Stimulated activated naive CD4-positive, alpha-beta T cell treated with Interleukin-2 at 50 U/mL for 16 hours (primary cell): ENCODE measurements at places on chromosomes 6 and 20.

DNA sequence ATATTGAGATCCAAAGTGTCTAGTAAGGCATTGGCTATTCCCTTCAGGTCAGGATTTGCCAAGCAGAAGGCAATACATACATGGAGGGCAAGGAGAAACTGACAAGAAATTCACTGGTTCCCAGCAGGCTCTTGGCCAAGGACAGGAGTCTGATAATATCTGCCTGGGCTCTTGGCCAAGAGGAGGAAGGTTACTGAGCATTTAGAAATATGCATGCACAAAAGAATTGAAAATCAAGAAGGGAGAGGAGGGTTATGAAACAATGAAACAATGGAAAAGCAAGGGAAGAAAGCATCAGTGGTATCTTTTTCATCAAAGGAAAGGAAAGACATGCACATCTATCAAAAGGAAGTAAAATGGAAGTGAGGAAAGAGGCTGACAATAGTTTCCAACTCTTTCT lies 42.4 kb downstream of the ARHGAP18 start:
- no peak for DNase-seq

DNA sequence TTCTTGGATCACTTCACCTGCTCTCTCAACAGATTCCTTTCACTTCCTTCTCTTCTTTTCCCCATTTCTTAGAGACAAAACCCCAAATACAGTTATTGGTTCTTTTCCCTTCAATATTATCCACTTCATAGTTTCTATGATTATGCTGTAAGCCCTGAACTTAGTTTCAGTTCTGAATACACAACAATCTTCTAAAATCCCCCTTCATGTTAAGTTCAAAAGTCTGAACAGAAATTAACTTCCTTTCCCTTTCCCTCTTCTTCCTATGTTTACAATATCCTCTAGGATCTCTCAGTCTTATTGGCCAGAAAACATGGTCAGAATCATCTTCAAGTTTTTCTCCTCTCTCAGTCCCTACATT lies 57.7 kb downstream of the OGFRL1 start:
- DNase-seq, result no peak

GRCh38 chr20:50721881-50722281 lies 9.5 kb upstream of the PARD6B start:
- DNase-seq, result no peak

- no peak for DNase-seq
These were observed 67.5 kb upstream of the COL21A1 start for GRCh38 chr6:56314683-56315523.

DNA sequence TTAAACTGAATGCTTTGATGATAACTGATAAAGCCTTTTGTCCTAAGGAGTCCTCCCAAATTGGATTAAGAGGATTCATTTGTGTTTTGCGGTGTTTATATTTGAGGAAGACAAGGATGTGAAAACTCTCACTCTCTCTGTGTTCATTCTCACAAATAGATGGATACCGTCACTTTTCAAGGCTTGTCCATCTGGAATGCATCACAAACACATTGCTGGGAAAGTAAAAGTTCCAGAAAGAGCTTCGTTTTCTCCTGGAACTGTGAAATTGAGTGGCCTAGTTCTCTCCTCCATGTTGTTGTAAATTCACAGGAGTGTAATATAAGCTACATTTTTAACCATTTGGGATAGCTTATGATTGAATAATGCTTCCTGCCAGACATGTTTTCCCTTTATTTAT lies 581.6 kb upstream of the FLRT3 start:
- DNase-seq, result no peak

DNA sequence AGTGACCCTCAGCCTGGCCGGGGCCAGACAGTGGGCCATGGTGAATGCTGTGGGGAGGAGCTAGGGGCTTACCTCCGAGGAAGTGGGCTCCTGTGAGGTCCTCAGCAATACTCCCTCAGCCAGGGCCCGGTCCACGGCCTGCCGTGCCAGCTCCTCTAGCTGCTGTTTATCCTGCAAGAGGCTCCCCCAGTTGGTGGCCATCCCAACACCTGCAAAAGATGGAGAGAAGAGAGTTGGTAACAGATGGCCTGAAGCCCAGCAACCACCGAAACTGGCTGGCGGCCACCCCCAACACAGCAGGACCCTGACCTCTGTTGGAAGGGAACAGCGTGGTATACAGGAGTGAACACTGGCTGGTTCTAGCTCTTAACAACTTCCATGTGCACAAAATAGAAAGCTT lies 4.0 kb downstream of the GSS start:
- no peak for DNase-seq

DNA sequence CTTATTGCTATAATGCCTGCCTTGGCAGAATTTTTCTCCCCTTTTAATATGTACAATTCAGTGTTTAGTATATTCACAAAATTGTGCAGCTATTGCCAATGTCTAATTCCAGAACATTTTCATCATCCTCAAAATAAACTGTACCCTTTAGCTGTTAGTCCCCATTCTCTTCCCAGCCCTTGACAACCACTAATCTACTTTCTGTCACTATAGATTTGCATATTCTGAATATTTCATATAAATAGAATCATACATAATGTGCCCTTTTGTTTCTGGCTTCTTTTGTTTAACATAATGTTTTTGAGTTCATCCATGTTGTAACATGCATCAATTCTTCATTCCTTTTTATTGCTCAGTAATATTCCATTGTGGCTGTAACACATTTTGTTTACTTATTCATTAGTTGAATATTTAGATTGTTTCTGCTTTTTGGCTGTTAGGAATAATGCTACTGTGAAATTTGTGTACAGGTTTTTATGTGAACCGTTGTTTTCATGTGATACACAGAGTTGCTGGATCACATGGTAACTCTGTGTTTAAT lies 22.4 kb downstream of the STK4 start:
- no peak for DNase-seq

- no peak for DNase-seq
These were observed 559.5 kb upstream of the PTCHD4 start for GRCh38 chr6:48670546-48670945.

DNA sequence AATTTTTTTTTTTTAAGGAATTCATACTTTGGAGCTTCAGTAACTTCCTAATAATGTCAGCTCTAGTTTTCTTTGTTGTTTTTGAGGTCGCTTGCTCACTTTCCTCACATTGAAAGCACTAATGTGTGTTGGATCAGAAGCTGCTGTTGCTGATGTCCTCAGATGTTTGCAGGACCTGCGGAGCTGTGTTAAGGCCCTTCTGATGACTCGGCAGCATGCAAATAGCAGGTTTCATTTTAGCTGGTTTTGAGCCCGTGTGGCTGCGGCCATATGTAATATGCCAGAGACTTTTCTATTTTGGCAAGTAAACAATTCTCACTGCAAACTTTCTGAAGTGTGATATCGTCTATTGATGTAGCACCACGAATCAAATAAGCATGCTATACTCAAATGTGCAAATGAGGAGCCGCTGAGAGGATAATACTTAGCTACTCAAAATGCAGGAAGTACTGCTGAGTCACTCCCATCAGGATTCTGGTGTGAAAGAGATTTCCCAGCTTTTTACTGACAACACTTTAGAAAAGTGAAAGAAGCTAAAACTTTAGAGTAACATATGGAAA lies 187.8 kb downstream of the SASH1 start:
- no peak for DNase-seq

DNA sequence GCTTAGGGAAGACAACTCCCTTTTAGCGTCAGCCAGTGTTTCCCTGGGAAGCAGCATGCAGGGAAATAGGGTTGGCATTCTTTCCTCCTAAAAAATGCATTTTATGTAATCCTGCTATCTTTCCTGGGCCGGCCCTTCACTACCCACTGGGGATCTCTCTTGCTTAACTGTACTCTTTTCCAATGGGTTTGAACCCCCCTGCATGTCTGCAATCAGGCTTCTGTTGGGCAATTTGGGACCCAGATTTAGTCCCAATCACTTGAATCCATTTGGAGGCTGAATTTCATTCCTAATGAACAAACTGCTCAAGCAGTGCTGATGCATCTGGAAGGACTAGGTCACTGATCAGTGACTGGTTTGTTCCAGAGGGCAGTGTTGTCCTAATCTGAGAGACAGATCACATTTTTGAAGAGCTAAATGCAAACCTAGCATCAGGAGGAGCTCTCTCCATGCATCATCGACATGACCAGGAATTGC lies 152.0 kb downstream of the TSHZ2 start:
- DNase-seq, result no peak

GRCh38 chr20:22470620-22471026 lies 113.7 kb downstream of the FOXA2 start:
- DNase-seq, result no peak

DNA sequence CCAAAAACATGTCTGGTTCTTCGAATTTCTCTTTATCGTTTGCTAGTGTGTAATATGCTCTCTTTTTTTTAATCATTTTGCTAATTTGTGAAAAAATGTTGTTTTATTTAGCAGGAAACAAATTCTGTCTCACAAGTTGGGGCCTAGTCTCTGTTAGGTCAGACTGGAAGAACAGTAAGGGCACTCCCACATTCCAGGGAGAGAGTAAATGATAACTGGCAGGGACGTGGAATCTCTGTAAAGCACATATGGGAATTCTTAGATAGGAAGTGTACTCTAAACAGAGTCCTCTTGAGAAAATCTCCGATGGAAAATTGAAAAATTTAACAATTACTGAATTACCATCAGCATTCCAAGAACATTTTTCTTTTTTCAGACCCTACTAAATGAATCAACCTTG lies 16.4 kb upstream of the CCDC28A start:
- no peak for DNase-seq

- DNase-seq, result no peak
These were observed 68.1 kb upstream of the RNF146 start for GRCh38 chr6:127198549-127198948.

DNA sequence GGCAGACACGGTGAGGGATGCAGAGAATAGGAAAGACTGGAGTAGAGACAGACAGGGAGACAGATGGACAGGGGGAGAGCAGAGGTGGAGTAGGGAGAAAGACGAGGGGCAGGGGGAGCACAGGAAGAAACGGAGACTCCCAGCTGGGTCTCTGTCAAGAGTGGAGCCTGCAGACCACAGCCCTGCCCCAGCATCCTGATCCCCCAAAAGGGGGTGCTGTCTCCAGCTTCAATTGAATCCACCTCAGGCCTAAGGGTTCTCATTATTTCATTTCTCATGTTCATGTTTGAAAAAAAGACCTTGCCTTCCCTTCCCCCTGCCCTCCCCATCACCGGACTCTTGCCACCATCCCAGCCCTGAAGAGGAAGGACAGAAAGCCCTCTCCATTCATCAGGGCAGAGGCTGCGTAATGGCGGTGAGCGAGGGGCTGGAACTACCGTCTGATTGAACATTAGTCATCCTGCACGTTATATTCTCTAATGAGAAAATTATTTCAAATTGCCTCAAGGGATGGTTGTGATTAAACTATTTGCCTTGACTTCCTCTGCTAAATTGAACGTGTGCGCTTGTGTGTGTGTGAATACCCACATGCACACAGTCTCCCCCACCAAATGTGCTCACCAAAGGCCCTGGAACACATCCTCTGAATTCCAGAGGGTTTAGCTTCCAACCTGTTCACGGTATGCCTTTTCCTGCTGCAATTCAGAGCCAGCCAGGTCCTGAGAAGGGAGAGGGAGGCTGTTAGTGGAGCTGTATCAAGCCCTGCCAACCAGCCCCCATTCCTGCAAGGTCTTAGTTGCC lies 98.3 kb downstream of the CDC5L start:
- no peak for DNase-seq

- no peak for DNase-seq
These were observed 45.8 kb upstream of the VSTM2L start for GRCh38 chr20:37856932-37857660.

DNA sequence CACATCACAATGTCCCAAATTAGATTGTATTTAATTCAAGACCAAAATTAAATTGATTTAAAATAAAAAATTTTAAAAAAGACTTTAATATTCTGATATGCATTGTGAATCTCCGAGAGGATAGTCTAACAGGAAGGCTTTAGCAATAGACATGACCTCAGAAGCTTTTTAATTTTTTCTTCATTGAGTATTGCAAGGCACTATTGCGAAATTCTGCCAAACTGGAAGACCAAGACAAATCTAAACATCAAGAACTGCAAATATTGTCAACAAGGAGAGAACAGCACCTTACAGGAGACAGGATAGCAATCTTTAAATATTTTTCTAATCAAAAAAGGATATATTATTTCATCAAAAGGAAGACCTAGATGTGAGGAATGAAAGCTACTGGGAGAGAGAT lies 56.9 kb downstream of the BMP5 start:
- DNase-seq, result no peak

- DNase-seq, result no peak
These were observed 34.5 kb downstream of the COL19A1 start for GRCh38 chr6:69900869-69901268.

DNA sequence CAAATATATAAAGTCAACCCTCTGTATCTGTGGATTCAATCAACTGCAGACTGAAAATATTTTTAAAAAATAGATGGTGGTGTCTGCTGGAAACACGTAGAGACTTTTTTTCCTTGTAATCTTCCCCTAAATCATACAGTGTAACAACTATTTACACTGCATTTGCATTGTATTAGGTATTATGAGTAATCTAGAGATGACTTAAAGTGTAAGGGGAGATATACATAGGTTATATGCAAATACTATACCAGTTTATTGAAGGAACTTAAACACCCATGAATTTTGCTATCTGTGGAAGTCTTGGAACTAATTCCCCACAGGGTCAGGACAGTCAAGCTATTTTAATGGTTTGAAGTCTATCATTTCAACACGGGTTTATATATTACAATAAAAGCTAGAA lies 10.2 kb downstream of the HDAC2 start:
- no peak for DNase-seq

GRCh38 chr20:48282591-48283228 lies 497.4 kb upstream of the SULF2 start:
- no peak for DNase-seq

GRCh38 chr6:105258816-105259215 lies 79.0 kb upstream of the POPDC3 start:
- DNase-seq, result no peak

GRCh38 chr6:20539387-20539786 lies 5.1 kb downstream of the CDKAL1 start:
- DNase-seq, result no peak

DNA sequence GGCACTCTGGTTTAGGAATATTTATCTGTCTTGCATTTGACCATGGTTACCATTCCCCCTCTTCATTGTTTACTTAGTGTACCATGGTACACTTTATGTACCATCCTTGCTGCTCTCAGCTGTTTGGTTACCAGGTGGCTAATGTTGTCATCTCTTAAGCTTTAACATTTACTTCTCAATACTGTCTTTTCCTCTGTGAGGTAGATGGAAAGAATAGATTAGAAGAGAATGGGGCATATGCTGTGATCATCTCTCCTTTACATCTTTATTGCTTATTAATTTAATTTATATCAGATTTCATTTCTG lies 109.2 kb downstream of the NCOA3 start:
- no peak for DNase-seq

DNA sequence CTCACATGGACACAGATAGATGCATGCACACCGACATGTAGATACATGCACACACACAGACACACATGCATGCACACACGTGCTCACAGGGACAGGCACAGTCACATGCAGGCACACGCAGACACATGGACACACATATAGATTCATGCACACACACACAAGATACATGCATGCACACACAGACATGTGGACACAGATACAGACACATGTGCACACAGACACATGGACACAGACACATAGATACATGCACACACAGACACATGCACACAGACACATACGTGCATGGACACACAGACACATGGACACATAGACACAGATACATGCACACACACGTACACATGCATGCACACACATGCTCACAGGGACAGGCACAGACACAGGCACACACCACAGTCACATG lies 19.8 kb downstream of the SYNDIG1 start:
- DNase-seq, result no peak
